Left renal pelvis (tissue), 4 donors: ENCODE measurements at places on chromosomes 4 and X. TPM values are rescaled to one million over a fixed set of nuclear protein-coding genes. Genes with fewer than 3 reads are reported as not detected.

STPG2 gene
- 0.67 TPM for polyA plus RNA-seq

FREM3 gene
- 0.37 TPM for polyA plus RNA-seq

SSX1 gene
- polyA plus RNA-seq: not detected

FMR1NB gene
- 0.37 TPM for polyA plus RNA-seq

CLCN4 gene
- 5.1 TPM for polyA plus RNA-seq
